HepG2 (cell line): ENCODE measurements at places on chromosomes 5 and 9. TPM values are rescaled to one million over a fixed set of nuclear protein-coding genes. Genes with fewer than 3 reads are reported as not detected.

- H3K27me3 ChIP-seq = no peaks in the 10 kb centered on the region
- H3K36me3 ChIP-seq = no peaks in the 10 kb centered on the region
- H3K4me3 ChIP-seq = no peak overlapping the region
- no peak for DNase-seq
These were observed 409.7 kb downstream of the IRX1 start for GRCh38 chr5:4005335-4005734.

Gene DNAH5
- total RNA-seq = 0.03 and 0.09 TPM in 2 replicates

Gene ANKRD55
- 0.11 and 0.31 TPM in 2 replicates for total RNA-seq

GRCh38 chr9:9352877-9353481 is 1259.8 kb downstream of the PTPRD start:
- H3K4me1 ChIP-seq = no peaks in the 10 kb centered on the region
- H3K36me3 ChIP-seq = no peaks in the 10 kb centered on the region
- no peaks in the 10 kb centered on the region for H3K27me3 ChIP-seq
- H3K4me3 ChIP-seq = no peak overlapping the region
- no peak overlapping the region for H3K27ac ChIP-seq

DNA sequence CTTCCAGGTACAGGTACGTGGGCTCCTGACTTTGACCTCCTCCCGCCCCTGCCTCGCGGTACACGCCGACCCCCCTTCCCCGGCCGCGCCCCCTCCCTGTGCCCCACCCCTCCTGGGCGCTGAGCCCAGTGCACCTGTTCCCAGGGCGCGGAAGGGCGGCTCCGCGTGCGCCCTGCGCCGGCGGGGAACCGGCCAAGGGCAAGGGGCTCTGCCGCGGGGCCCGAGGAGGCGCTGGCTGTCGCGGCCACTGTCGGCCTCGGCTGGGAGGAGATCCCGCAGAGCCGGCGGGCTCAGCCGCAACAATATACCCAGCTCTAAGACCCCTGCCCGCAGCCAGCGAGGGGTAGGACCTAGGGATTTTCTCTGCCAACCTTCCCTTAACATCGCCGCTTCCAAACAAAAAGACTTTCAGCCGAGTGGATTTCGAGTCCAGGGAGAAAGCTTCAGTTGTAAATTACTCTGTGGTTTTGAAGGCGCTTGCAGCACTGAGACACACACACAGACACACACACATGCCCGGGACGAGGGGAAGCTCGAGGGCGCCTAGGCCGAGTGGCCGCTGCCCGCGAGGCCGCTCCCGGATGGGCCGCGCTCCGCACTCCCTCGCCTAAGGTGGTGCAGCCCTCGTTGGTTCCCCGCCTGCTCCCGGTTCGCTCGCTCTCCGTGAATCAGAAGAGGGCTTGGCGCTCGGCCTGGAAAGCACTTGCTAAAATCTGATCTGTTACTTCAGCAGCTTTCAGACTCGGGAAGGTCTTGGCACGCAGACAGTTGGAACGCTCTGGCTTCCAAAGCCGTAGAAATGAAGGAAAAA is 1.2 kb downstream of the FGF18 start:
- peak overlapping the region; percentile 69; the same call in 1 of the 2 replicates for H3K4me3 ChIP-seq
- H3K27me3 ChIP-seq = peaks cover 23% of the 10 kb centered on the region; the same call in 2 of the 3 replicates
- H3K4me1 ChIP-seq = peaks cover 11% of the 10 kb centered on the region
- no peak for DNase-seq
- no peak overlapping the region for H3K27ac ChIP-seq

DNA sequence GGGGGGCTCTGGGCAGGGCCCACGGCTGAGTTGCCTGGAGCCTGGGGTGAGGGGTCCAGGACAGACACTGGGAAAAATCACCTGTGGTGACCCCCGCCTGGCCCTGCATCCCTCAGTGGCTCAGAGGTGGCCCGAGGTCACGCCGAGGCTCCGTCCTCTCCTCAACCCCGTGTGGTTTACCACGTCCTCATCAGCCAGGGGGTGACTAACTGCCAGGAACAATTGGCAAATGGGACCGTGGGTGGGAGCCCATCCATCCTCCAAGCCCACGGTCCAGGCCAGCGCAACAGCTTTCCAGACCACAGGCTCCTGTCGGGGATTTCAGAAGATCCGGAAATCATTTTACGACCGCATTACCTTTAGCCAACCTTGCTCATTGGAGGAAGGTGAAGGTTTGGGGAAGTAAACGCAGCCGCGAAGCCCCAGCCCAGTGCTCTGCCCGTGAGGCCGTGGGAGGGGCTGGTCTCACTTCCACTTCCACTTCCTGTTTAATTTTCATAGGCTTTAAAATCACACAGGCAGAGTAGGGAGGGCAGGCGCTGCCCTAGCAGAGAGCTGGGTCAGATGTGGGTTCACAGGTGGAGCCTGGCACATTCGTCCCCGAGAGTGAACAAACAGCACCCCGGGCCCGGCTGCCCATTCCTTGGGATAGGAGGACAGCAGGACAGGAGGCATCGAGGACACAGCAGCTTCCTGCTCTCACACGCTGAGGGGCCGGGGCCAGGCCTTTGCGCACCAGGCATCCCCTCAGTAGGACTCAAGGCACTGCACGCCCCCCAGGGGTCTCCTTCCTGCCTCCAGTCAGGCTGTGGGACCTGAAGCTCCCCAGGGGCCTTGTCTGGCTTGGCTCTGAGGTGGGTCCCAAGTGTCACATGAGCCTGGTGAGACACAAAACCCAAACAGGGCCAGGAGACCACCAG is 19.8 kb upstream of the SLC9A3 start:
- peaks cover 24% of the 10 kb centered on the region for H3K27me3 ChIP-seq
- H3K4me3 ChIP-seq = no peak overlapping the region
- H3K36me3 ChIP-seq = no peaks in the 10 kb centered on the region
- DNase-seq = no peak
- H3K27ac ChIP-seq = no peak overlapping the region

- no peaks in the 10 kb centered on the region for H3K36me3 ChIP-seq
- no peak overlapping the region for H3K4me3 ChIP-seq
These were observed 88.5 kb upstream of the SLC27A6 start for GRCh38 chr5:128876569-128877382.

DNA sequence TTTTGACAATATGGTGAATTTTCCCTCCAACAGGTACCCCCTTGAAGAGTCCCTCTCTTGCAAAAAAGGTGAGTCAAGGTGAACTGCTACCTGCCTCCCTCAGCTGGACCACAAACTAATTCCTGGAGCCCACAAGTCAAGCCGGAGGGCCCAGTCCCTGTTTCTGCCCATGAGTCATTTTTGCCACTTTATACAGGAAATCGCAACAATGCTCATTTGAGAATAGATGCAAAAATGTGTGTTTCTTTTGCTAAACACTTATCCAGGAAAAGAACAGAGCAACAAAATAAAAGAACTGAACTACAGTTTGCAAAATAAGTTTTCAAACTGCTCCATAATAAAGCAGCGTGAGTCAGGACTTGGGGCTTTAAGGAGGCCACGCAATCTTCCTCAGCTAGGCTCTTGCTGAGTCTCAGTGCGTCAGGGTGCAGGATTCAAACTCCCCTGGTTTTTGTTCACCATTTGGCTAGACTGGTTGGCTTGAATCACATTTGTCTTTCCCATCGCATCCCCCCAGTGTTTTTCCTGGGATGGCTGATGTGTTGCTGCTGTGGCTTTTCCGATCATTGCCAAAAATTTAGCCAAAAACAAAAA is 102.7 kb downstream of the GOLPH3 start:
- H3K27me3 ChIP-seq = no peaks in the 10 kb centered on the region
- DNase-seq = no peak
- H3K4me3 ChIP-seq = no peak overlapping the region
- no peaks in the 10 kb centered on the region for H3K4me1 ChIP-seq
- H3K27ac ChIP-seq = no peak overlapping the region

DNA sequence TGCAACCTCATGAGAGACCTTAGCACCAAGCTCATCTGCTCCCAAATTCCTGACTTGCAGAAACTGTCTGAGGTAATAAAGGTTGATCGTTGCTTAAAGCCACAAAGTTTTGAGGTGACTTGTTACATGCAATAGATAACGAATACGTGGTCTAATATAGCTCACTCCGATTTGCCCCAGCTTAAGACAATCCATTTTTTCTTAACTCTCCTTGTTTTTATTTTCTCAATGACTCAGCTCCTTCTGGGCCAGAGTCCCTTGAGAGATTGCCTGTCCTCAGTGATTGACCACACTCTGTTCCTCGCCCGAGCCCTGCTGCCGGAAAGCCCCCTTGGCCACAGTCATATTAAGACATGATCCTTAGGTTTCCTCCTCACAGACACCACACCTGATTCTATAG is 63.7 kb upstream of the FANCC start:
- no peak for DNase-seq
- H3K27ac ChIP-seq = no peak overlapping the region
- H3K4me3 ChIP-seq = no peak overlapping the region
- no peaks in the 10 kb centered on the region for H3K4me1 ChIP-seq
- no peaks in the 10 kb centered on the region for H3K36me3 ChIP-seq
- no peaks in the 10 kb centered on the region; the same call in 2 of the 3 replicates for H3K27me3 ChIP-seq

DNA sequence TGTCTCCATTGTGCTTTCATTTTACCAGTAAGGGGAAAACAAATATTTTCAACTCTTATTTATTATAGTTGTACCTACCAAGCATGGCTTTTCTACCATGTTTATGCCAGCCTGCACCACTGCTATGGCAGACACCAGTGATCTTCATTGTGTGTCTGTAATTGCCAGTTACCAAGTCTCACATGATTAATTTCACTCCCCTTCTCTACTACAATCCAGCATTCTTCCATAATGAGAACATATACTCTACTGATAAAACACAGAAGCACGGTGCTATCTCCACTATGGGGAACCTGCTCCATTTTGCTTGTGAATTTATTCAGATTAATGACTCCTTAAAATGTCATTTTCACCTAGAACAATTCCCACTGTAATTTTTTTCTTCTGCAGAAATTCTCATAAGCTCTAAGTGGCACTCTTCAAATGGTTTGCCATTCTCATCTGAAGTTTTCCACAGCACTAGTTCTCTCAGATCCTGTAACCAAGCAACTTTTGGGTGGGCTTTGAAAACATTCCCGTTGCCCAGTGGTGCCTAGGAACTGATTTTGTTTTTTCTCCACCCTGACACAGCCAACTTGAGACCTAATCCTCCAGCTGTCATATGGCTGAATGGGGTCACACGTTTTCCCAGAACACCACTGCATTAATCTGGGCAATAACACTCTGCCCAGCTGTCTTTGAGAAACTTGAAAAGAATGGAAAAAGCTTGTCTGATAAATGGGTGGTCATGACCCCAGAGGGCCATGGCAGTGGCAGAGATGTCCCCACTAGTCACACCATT is 222.7 kb upstream of the RASEF start:
- no peak for DNase-seq
- no peak overlapping the region for H3K4me3 ChIP-seq
- H3K4me1 ChIP-seq = no peaks in the 10 kb centered on the region
- H3K27ac ChIP-seq = no peak overlapping the region
- no peaks in the 10 kb centered on the region for H3K27me3 ChIP-seq
- no peaks in the 10 kb centered on the region; the same call in 1 of the 2 replicates for H3K36me3 ChIP-seq

Gene CCL28
- not detected in 2 replicates for total RNA-seq

Gene LECT2
- total RNA-seq = not detected in 2 replicates

Gene GADD45G
- total RNA-seq = not detected in 2 replicates

Gene PCDHB11
- 0.07 TPM in 1 of 2 replicates, not detected in the other for total RNA-seq

GRCh38 chr9:89969156-89969675 is 364.4 kb downstream of the GADD45G start:
- no peaks in the 10 kb centered on the region for H3K27me3 ChIP-seq
- no peak overlapping the region for H3K4me3 ChIP-seq
- DNase-seq = peak; percentile 9
- H3K36me3 ChIP-seq = no peaks in the 10 kb centered on the region
- H3K4me1 ChIP-seq = peaks cover 13% of the 10 kb centered on the region

GRCh38 chr5:179114756-179115155 is 54.6 kb downstream of the ZNF354C start:
- no peak overlapping the region for H3K27ac ChIP-seq
- no peaks in the 10 kb centered on the region for H3K36me3 ChIP-seq
- no peak for DNase-seq
- no peaks in the 10 kb centered on the region for H3K4me1 ChIP-seq

GRCh38 chr5:59061377-59061776 is 478.5 kb downstream of the RAB3C start:
- H3K4me3 ChIP-seq = no peak overlapping the region
- no peaks in the 10 kb centered on the region for H3K27me3 ChIP-seq
- peak overlapping the region; percentile 33 for H3K27ac ChIP-seq
- DNase-seq = peak; percentile 73

GRCh38 chr5:80781356-80781755 is 126.6 kb upstream of the DHFR start:
- H3K27me3 ChIP-seq = no peaks in the 10 kb centered on the region
- H3K4me3 ChIP-seq = no peak overlapping the region
- no peak overlapping the region for H3K27ac ChIP-seq
- H3K36me3 ChIP-seq = no peaks in the 10 kb centered on the region

DNA sequence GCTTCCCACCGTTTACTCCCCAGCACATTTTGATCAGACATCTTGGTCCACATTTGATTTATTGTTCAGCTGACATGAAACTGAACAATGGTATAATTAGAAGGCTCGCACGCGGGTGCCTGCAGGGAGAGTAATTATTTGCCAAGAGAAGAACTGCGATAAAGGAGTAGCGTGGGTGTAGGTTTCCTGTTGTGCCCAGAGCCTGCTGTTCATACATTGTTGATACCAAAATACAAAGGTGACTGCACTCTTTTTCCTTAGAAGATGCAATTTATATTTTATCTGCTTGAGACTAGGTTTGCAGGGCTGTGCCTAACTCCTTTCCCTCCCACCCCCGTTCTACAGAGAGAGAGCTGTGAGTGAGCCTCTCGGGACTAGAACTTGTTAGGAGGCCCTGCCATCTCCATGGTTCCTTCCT is 241.8 kb upstream of the MSX2 start:
- H3K4me1 ChIP-seq = no peaks in the 10 kb centered on the region
- no peak for DNase-seq
- no peak overlapping the region for H3K4me3 ChIP-seq
- H3K27me3 ChIP-seq = no peaks in the 10 kb centered on the region; the same call in 1 of the 2 replicates

DNA sequence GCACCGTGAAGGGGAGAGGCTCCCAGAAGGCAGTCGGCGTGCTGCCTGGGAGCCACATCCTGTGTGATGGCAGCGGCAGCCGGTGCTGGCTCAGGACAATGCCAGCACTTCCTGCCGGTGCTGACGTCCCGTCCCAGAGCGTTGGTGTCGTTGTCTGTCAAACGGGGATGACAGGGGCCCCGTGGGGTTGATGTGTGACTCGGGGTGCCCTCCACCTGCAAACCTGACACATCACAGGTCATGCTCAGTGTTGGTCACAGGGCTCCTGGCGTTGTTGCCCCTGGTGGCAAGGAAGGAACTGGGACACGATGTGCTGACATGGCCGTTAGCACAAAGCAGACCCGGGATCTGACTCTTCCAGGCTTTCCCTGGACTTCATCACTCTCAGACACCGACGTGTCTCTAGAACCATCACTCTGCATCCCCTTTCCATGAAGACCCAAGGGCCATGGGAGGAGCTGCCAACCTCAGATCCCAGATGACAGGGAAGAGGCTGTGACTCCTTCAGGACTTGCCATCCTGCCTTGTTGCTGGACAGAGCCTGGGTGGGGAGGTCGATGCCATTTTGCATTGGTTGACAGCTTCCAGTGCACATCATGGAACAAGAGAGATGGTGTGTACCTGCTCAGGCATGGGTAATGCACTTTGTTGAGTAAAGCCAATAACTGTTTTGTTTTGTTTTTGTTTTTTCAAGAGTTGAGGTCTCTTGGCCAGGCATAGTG is 21.5 kb downstream of the PLPP7 start:
- H3K4me1 ChIP-seq = 0 out of 2 replicates have a peak, but pooled peaks cover 6% of the 10 kb centered on the region
- no peak for DNase-seq
- peaks cover 7% of the 10 kb centered on the region for H3K27me3 ChIP-seq
- no peak overlapping the region; the same call in 1 of the 2 replicates for H3K4me3 ChIP-seq

- no peaks in the 10 kb centered on the region for H3K4me1 ChIP-seq
- H3K27me3 ChIP-seq = no peaks in the 10 kb centered on the region
- DNase-seq = no peak
- no peak overlapping the region for H3K4me3 ChIP-seq
- H3K36me3 ChIP-seq = no peaks in the 10 kb centered on the region
These were observed 50.9 kb upstream of the MACIR start for GRCh38 chr5:103207653-103208052.

Gene TLN1
- total RNA-seq = 51.8 and 53.7 TPM in 2 replicates

GRCh38 chr5:11030671-11031070 is 269.6 kb upstream of the DAP start:
- H3K36me3 ChIP-seq = no peaks in the 10 kb centered on the region
- H3K4me3 ChIP-seq = no peak overlapping the region
- H3K27ac ChIP-seq = no peak overlapping the region
- no peaks in the 10 kb centered on the region for H3K4me1 ChIP-seq
